ENCODE measurements at places on chromosomes 2 and 18.

DNA sequence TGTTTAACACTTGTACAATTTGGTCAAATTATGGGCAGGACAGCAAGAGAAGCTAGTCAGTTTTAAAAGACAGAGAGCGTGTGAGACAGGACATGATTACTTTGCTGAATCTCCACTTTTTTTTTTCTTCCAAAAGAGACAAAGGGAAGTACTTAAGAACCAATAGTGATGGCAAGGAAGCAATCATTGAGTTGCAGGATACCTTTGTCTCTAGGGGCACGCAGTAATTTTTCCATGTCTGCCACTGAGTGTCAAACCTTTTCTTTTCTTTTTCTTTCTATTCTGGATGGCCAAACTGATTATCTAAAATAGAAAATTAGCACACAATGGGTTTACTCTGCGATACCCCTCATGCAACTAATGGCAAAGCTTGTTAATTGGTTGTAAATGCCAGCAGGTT is 533.0 kb downstream of the PLCL1 start:
- DNase-seq = no peak

DNA sequence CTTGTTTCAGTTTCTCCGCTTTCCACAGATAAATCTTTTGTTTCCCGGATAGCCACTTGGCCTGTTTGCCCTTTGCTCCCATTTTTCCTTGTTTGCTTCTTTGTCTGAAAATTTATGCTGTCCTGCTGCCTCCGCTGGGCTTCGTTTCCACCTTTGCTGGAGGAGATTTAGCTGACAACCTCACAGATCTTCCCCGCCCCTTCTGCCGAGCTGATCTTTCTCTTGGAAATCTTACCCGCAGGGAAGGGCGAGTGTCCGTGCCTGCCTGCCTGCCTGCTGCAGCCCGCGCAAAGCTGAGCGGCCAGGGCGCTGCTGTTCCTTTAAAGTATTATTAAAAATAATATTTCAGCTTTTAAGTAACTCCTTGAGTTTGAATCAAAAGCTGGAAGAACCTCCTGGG is 1.4 kb upstream of the XRCC5 start:
- DNase-seq = no peak

DNA sequence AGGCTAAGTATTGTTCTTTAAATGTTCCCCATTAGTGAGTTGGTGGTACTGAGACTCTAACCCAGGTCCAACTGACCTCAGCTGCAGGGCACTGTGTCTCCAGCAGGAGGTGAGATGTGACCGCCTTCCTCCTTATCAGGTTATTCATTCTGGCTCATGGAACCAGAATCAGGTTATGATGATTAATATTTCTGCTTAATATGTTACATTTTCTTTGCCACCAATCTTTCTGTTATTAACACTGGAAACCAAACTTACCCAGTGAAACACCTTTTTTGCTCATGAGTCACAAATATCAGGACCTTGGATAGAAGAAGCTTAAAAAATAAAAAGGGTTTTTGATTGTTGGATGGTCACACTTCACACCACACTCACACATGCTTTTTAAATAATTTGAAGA is 85.4 kb downstream of the DPP4 start:
- DNase-seq = no peak

DNA sequence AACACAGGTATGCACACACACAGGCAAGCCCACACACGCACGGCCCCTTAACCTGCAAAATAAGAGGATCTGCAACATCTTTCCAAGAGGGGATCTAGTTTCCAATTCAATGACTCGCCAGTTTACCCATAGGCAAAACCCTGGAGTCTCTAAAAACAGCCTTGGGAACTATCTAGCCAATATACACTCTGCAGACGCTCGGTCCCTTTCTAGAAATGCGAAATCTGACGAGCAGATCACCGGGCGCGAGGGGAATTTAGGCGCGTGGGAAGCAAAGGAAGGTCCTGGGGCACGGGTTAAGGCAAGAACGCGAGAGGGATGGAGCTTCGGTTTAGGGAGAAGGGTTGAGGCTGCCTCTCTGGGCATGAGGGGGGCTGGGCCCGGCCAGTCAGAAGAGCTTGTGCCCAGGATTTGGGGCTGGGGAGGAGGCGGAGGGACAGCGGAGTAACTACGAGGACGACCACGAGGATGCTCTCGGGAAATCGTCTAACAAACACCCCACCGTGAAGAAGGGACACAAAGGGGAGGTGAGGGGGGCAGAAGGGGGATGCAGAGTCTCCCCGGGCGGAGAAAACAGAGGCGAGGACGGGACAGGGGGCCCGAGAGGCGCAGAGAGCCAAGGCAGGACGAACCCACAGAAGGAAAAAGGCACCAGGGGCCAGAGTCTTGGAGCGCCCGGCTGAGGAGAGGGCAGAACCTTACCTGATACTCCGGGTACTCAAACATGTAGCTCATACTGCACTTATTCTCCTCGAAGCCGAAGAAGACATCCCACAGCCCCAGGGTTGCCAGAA is 542 bp downstream of the PGAP1 start:
- DNase-seq = no peak

DNA sequence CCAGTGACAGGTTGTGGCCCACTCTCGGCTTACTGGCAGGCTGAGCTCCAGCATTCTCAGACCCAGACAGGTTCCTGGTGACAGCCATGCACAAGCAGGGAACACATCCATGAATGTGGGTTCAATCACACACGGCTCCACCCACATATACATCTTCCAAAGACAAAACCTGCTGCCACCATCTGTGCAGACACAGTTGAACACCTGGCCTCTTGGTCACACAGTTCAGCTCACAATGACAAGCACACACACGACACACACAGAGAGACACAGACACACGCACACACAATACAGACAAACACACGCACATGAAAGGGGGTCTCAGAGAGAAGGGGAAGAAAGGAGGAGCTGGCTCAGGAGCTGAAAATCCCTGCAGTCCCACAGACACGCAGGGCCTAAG is 32.1 kb upstream of the PTMA start:
- DNase-seq = no peak

GRCh38 chr2:189648846-189649509 is 12.3 kb upstream of the ASNSD1 start:
- DNase-seq = no peak

DNA sequence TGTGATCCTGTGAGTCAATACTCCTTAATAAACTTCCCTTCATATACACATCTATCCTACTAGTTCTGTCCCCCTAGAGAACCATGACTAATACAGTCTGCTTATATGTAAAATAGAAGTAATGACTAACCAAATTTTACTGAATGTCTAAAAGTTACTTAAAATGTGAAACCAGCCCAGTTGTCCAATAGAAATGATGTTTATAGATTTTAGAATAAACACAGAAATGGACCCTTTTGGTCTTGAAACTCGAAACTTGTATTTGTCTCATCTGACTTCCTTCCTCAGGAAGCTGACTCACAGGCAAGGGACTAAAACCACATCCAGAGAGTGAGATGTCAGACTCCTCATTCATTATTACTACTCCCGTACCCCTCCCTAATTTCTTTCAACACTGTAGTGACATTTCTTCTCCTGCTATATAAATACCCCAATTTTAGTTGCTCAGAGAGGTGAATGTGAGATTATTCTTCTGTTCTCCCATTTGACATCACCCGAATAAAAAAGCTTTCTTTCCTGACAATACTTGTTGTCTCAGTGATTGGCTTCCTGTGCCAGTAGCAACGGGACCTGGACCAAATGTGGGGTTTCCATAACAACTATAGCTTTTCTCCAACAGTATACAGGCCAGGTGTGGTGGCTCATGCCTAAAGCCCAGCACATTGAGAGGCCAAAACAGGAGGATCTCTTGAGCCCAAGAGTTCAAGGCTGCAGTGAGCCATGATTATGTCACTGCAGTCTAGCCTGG is 486.0 kb downstream of the ERBB4 start:
- DNase-seq = no peak

- no peak for DNase-seq
Observed at GRCh38 chr18:57951999-57952774, 91.8 kb upstream of the NEDD4L start.

- no peak for DNase-seq
Observed at GRCh38 chr2:58631986-58632385, 390.9 kb upstream of the FANCL start.

GRCh38 chr18:45166836-45167551 is 448.3 kb upstream of the SLC14A2 start:
- no peak for DNase-seq

DNA sequence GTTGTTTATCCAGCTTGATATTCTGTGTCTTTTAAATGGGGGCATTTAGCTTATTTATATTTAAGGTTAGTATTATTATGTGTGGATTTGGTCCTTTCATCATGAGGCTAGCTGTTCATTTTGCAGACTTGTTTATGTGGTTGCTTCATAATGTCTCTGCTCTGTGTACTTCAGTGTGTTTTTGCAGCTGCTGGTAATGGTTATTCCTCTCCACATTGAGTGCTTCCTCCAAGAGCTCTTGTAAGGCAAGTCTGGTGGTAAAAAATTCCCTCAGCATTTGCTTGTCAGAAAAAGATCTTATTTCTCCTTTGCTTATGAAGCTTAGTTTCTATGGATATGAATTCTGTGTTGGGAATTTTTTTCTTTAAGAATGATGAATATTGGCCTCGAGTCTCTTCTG is 47.8 kb upstream of the NT5C1B start:
- no peak for DNase-seq

- DNase-seq = no peak
Observed at GRCh38 chr2:46451131-46451711, 28.1 kb upstream of the TMEM247 start.

- DNase-seq = no peak
Observed at GRCh38 chr18:3485153-3486149, 35.5 kb downstream of the TGIF1 start.

DNA sequence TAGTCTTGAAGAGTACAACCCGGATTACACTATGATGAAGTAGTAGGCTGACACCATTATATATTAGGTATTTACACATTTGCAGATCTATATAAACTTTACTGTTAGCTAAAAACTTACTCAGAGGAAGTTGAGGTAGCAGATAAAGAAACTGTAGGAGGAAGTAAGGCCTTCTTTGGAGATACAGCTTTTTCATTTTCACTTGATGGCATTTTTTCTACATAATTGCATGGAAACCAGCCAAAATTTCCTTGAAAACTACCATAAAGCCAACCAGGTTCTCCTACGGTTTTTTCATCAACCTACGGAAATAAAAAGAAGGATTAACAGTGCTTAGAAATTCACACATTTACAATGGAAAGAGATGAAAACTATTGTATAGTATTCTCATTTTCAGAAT is 86.6 kb downstream of the FAM228A start:
- no peak for DNase-seq

DNA sequence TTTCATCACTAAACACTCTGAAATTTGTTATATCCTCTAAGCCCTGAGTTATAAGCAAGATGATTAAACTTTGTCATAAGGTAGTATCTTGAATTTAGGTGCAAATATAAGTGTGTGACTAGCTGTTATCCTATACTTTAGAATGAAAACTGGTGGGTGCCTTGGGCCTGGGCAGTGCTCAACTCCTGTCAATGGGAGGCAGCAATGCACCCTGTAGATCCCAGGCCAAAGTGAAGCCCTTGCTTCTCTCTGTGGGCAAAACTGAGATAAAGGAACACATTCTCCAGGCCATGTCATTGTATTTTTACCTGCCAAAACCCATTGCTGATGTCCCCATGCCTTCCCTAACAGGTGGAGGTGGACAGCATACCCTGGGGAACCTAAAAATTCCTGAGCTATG is 525.2 kb downstream of the TNS1 start:
- no peak for DNase-seq

DNA sequence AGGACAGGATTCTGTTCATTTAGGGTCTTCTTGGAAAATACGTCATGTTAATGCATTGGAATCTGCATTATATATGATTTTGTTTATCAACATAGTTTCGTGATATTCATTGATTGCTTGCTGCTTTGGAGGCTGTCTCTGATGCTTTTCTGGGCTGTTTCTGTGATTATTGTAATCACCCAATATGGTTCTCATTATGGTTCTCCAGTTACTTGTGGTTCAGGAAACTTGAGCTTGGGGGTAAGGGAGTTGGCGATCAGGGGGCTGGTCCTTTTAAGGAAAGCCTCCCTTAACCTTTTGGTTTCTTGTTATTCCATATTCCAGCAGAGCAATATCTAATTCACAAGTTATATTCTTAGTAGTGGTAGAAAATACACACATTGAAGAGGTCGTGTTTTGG is 17.4 kb upstream of the STON1 start:
- no peak for DNase-seq

DNA sequence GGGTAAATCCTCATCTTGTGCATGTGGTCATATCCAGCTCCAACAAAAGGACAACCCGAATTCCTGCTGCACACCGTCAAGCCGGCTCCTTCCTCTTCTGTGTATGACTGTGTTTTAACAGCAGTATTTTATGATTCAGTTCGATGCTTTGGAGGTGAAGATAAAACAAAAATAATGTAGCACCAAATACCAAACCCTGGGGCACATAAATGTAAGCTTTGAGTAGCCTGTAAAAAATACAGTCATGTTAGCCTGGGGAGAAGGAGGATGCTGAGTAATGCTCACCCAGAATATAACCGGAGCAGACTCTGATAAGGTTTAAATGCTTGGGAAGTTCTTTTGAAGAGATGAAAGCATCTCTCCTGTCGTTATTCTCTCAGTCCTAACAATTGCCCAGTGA is 225.0 kb downstream of the SUCLG1 start:
- DNase-seq = no peak

DNA sequence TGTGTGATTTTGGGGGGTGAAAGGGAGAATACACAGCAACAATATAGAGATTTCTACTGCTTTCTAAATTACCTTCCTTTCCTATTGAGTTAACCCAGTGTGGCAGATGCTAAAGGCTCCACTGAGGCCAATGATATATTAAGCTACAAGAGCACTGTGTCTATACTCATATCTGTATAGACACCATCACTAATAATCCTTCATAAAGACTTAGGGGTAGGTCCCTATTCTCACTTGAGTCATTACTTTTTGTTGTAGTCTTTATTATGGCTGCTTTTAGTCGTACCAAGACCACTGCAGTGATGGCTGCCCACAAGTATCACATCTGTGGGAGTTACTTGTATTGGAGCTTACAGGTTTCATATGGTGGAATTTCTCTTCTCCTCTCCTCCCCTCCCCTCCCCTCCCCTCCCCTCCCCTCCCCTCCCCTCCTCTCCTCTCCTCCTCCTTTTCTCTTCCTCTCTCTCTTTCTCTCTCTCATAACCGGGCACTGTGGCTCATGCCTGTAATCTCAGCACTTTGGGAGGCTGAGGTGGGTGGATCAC is 637.6 kb downstream of the ADCYAP1 start:
- DNase-seq = no peak

- DNase-seq = no peak
Observed at GRCh38 chr2:181812106-181812743, 79.3 kb upstream of the ITPRID2 start.

DNA sequence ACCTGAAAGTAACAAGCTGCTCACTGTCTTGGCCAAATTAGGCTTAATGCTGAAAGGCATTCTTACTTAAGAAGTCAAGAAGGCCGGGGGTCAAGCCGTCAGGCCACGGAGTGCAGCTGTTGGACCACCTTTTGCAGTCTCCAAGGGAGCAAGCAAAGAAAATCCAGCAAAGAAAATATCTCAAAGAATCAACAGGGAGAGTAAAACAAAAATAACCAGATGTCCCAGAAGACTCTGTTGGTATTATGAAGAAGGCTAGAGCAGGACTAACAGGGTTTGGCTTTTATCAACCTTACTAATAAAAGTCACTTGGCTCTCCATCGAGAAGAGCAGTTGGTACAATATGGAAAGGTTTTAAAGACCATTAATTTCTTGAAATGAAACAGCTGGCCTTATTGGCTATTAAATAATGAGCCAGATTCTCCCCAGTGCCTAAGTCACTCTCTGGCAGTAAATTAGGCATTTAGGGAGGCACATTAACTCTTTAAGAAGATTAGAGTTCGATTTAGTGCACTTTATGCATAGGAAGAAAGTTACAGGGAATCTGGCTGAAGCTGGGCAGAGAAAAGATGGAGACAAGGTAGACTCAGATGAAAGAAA is 110.8 kb upstream of the NRP2 start:
- no peak for DNase-seq

Data from T-helper 1 cell (primary cell).